ENCODE measurements at places on chromosomes 16 and 17. TPM values are rescaled to one million over a fixed set of nuclear protein-coding genes. Genes with fewer than 3 reads are reported as not detected.
A peak's percentile ranks its signal among the peaks of the same experiment; 100 is the strongest.

The FAM171A2 gene
- total RNA-seq = 3.0 TPM

The KRTAP9-8 gene
- not detected for total RNA-seq

The IRX5 gene
- total RNA-seq = 9.0 TPM

The NECAB2 gene
- 0.10 TPM for total RNA-seq

The CA4 gene
- total RNA-seq = 0.10 TPM

The NGFR gene
- total RNA-seq = 0.05 TPM

The ABR gene
- 54.9 TPM for total RNA-seq

- DNase-seq = no peak
Observed at GRCh38 chr17:59121901-59122480, 15.3 kb upstream of the TRIM37 start.

DNA sequence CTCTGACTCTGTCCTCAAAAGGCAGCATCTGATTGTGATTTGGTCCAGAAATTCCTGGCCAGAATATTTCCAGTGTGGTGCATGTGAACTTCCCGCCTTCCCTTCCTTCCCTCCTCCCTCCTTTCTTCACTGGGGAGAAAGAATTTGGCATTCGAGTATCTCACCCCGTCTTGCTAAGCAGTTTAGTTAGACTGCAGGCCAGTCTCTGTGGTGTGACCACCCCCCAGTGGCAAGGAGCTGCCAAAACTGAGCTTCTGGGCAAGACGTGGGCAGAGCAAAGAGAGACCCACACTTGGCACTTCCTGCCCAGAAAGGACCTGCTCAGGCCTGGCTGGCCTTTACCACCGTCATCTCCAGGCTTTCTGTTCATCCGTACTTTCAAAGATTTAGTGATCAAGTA, 36.4 kb downstream of the SNX20 start:
- DNase-seq = no peak

DNA sequence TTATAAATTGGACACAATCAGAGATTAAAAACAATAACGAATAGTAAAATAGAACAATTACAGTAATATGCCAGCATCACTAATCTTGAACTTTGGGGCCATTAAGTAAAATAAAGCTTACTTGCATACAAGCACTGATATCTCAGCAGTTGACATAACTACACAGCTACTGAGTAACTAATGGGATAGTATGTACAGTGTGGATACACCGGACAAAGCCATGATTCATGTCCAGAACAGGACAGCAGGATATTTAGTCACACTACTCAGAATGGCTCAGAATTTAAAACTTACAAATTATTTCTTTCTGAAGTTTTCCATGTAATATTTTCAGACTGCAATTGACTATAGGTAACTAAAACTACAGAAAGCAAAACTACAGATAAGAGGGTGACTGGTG, 427.5 kb downstream of the CDH13 start:
- no peak for DNase-seq

GRCh38 chr17:45739786-45740185, 44.3 kb upstream of the CRHR1 start:
- no peak for DNase-seq

DNA sequence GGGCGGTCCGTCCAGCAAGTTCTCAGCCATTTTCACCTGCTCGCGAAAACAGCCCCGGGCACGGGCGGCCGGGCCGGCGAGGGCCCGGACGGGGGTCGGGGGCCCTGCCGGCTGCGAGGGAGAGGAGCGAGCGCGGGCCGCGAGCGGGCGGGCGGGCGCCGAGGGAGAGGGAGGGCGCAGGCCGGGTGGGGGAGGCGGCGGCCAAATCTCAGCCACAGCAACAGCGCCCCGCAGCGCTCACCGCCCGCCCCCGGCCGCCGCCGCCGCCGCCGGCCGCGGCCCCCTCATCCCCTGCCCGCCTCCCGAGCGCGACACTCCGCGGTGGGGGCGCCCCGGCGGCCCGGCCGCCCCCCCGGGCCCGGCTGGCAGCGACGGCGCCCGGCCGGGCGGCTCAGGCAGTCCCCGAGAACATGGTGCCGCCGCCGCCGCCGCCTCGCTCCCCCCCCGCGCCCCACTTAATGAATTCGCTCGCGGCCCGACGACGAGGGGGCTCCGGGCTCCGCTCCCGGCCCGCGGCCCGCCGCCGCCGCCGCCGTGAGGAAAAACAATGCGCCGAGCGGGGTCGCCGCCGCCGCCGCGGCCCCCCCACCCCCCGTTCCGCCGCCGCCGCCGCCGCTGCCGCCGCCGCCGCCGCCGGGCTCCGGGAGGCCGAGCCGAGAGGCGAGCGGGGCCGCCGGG, 487 bp downstream of the CREBBP start:
- DNase-seq = peak; percentile 56

DNA sequence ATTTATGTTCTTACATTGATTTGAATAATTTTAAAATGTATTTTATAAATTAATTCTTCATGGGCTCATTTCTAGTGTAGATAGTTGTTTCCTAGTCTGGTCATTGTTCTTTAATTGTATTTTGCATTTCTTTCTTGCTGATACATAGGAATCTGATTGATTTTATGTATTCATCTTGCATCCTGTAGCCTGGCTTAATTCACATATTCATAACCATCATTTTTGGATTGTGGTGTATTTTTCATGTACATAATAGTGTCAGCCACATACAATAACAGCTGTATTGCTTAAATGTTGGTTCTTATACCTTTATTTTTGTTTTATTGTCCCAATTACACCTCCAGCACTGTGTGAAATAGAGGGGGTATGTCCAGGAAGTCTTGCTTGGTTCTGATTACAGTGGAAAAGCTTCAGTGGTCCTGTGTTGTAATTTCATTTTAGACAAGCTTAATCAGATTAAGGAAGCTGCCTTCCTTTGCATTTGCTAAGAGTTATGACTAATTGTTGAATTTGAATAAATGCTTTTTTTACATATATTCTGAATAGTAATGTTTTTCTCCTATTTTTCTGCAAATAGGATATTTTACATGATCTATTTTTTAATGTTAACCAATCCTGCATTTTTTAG, 103.7 kb downstream of the USP22 start:
- no peak for DNase-seq

DNA sequence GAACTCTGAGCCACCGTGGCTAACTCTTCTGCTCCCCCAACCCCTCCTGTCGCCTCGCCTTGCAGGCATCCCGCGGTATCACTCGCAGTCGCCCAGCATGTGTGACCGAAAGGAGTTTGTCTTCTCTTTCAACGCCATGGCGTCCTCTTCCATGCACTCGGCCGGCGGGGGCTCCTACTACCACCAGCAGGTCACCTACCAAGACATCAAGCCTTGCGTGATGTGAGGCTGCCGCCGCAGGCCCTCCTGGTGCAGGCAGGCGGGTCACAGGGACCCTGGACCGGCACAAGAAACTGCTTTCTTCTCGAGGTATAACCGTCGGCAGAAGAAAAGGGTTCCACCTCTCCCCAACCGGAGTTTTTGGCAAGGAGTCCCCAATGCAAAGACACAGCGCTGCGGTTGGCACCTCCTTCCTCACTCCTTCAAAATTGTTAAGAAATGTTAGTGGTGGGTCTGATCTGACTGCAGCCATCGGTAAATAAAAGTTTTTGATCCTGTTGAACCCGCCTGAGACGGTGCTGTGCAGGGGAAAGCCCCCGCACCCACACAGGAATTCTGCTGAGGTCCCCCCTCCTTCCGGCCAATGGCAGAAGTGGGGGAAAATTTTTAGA, 2.6 kb downstream of the FOXF1 start:
- no peak for DNase-seq

DNA sequence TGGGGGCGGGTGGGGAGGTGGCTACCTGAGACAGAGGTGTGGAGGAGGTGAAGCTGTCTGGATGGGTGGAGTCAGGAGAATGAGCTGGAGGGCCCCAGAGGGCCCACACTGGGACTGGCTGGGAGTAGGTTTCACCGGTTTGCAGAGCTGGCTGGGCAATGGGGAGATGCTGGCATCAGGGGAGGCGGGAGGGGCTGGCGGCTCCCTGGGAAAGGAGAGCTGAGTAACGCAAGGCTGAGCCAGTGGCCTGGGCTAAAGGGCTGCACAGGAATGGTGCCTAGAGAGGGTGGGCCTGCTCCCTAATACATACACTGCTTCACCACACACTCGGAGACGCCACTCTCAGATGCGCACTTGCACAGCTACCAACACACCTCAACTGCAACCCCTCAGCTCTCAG, 12.4 kb downstream of the P3H4 start:
- no peak for DNase-seq

DNA sequence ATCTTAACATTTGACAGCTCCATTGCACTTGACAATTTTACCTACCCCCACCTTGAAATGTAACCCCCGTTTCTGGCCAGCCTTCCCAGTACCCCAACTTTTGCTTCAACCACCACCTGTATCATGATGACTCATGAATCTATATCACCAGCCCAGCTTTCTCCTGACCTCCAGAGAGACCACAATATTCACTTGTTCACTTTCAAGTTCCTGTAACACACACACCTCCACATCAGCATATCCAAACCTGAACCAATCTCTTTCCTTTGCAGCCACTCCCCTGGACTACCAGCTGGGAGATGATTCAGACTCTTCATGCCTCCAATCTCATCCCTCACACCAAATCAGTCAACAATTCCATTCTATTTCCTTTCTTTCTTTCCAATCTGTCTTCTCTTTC, 8.0 kb downstream of the SMG6 start:
- DNase-seq = no peak

GRCh38 chr16:62105244-62105643, 69.0 kb upstream of the CDH8 start:
- no peak for DNase-seq

- peak; percentile 22 for DNase-seq
Observed at GRCh38 chr16:69563605-69564580, 1.9 kb upstream of the NFAT5 start.

GRCh38 chr17:71500761-71501555, 619.9 kb upstream of the SOX9 start:
- DNase-seq = no peak

DNA sequence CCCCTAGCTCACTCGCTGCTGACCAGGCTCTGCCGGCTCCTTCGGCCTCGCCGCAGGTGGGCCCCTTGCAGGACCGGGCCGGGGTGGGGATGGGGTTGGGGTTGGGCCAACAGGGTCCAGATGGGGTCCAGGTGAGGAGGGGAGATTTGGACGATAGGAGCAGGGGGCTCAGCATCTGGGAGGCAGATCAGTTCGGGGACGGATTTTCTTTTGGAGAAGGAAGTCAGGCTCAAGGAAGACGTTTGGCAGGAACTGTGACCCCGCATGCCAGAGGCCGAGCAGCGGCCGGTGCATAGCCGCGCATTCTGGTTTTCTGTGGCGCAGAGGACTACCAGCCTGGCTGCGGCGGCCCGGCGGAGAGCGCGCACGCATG, 845 bp upstream of the ALDOA start:
- DNase-seq = no peak

DNA sequence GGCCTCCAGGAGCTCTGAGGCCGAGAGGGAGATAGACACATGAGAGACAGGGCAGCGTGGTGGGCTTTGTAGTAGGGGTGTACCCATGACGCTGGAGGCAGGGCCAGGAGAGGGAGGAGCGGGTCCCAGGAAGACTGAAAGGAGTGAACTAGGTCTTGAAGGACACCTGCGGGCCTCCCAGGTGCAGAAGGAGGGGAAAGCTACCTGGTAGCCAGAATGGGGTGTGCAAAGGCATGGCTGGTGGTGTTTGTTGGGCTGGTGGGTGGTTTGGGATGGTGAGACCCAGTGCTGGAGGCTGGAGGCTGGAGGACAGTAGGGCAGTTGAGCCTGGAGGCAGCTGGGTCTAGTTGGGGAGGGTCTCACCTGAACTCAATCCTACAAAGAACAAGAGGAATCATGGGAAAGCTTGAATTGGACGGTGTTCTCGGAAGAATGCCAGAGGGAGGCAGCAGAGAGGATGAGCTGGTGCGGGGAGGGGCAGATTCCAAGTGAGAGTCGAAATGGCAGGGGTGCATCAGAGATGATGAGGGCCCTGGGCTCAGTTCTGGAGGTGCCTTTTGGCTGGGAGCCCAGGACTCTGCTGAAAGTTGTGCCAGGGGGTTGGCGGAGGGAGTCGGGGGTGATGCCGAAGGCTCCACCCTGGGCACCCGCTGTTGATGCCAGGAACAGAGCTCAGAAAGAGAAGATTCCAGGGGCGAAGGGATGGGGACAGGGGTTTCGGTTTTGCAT, 21.2 kb downstream of the C1QTNF1 start:
- DNase-seq = no peak

DNA sequence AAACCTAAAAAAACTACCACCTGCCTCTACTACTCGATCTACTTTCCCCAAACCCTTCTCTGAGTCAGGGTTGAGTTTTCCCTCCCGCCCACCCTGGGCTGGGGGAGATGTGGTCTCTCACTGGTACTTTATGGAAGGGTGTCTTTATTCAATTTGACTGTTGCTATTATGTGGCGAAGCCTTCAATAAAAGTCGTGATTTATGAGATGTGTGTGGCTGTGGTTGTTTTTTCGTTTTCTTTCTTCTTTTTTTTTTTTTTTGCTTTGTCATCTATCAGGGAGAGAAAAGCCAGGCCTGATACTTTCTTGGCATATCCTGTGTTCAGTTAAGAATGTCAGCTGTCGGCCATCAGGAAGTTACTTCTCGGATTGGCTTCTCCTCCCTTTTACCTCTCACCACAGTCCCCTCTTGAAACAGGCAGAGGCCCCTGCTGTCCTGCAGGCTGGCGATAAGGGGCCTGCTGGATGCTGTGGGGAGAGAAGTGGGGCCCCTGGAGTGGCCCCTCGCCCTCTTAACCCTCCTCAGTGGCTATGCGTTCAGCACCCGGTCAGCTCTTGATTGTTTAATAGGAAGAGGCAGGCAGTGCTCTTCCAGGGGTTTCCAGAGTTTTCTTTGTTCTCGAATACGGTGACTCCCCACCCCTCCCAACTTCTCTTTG, 123.0 kb downstream of the MSI2 start:
- peak; percentile 27 for DNase-seq

- no peak for DNase-seq
Observed at GRCh38 chr16:48102083-48103008, 53.4 kb downstream of the ABCC12 start.

DNA sequence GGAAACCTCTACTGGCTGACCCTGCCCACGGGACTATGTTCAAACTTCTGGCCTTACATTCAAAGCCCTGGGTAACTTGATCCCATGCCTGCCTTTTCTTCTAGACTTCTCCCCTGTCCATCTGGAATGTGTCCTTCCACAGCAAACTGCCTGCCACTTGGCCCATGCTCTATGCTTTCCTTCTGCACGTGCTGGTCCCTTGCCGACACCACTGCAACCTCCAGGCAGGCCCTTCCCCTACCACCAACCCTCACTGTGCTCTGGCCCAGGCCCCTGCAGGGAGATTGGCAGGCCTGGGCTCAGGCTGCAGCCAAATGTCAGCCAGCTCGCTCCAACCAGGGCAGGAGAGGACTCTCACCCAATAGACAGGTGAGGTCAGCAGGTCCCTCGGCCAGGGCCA, 11.0 kb downstream of the HSD11B2 start:
- DNase-seq = no peak

DNA sequence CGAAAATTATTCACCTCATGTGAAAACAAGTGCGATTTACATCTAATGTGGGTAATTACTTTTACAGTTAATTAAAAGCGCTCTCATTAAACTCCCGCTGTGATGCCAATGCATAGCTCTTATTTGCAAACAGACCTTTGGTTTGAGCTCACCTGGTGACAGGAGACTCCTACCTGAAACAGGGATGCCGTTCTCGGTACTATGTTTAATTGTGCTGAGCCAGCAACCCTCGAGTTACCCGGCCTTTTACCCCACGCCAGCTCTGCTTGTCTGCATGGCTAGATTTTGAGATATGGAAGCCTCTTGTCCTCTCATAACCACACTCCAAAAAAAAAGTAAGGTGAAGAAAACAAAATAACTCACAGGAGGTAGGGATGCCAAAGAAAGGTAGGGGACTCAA, 690.4 kb upstream of the RBFOX1 start:
- DNase-seq = no peak

GRCh38 chr17:72978593-72979218, 113.8 kb downstream of the SLC39A11 start:
- no peak for DNase-seq

- no peak for DNase-seq
Observed at GRCh38 chr17:30352240-30352814, 18.5 kb upstream of the TMIGD1 start.
